ENCODE measurements at places on chromosomes 16 and 17. TPM values are rescaled to one million over a fixed set of nuclear protein-coding genes. Genes with fewer than 3 reads are reported as not detected.
A peak's percentile ranks its signal among the peaks of the same experiment; 100 is the strongest.

DNA sequence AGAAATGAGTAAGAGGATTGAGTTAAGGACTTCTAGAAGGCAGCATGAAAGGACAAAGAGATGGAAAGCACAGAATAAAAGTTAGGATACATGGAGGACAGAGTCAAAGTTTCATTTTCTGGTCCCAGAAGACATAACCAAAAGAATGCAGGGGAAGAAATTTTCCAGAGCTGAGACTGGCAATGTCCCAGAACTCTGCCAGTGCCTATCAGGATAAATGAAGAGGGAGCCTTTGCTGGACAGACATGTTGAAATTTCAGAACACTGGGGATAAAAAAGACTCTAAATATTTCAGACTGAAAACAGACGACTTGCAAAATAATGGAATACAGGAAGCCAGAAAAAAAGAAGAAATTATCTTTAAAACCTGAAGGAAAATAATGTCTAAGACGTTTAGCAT lies 55.7 kb downstream of the NT5M start:
- DNase-seq = no peak

DNA sequence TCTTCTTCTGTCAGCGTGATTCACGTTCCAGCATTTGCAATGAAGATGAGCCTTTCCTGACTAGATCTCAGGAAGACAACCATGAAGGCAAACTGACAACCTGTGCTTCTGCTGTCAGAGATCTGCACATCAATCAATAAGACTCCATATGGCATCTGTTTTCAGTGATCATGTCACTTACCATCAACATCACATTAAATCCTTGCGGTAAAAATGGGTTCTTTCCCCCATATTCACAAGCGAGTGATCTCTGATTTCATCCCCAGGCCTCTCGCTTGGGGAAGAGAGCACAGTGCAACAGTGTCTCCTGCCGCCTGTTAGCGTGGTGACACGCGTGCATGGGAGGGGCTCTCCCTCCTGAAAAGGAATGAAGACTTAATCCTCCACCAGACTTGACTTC lies 11.1 kb downstream of the NACA2 start:
- DNase-seq = no peak

DNA sequence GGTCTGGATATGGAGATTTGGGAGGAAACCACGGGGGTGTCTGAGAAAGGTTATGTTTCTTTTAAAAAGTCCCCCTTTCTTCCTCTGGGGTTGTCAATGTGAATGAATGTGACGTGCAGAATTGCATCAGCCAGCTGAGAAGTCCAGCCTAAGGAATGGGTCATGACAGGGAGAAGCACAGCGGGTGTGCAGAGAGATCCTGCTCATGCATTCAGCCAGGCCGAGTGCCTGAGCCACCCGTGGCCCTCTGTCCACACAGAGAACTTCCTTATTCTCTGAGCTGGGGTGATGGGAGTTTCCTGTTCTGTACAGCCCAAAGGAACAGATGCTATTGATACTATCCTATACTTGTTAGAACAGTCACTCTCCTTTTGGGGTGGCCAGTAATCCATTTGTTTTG lies 117.9 kb downstream of the CPPED1 start:
- no peak for DNase-seq

GRCh38 chr17:41738077-41738800 lies 3.8 kb upstream of the HAP1 start:
- peak; percentile 22 for DNase-seq

- no peak for DNase-seq
These were observed 31.4 kb downstream of the DHX38 start for GRCh38 chr16:72124761-72125634.

Gene CNGB1
- not detected for total RNA-seq

Gene SCNN1B
- 1.1 TPM for total RNA-seq

DNA sequence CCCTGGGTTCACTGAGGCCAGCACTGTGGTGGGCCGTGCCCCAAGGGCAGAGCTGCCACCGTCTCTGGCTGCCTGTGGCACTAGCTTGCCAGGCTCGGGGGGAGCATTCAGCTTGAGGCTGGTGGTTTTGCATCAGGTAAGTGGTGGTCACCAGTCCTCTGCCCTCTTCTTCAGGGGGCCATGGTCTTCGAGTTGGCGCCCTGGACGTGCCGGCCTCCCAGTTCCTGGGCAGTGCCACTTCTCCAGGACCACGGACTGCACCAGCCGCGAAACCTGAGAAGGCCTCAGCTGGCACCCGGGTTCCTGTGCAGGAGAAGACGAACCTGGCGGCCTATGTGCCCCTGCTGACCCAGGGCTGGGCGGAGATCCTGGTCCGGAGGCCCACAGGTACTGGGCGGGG lies 32.2 kb downstream of the TSC2 start:
- no peak for DNase-seq

- DNase-seq = no peak
These were observed 125.4 kb downstream of the MAP2K6 start for GRCh38 chr17:69539781-69540319.
